Left ventricle myocardium inferior (tissue), 1 donor: ENCODE measurements at places on chromosomes 7 and 10. TPM values are rescaled to one million over a fixed set of nuclear protein-coding genes. Genes with fewer than 3 reads are reported as not detected.

DNA sequence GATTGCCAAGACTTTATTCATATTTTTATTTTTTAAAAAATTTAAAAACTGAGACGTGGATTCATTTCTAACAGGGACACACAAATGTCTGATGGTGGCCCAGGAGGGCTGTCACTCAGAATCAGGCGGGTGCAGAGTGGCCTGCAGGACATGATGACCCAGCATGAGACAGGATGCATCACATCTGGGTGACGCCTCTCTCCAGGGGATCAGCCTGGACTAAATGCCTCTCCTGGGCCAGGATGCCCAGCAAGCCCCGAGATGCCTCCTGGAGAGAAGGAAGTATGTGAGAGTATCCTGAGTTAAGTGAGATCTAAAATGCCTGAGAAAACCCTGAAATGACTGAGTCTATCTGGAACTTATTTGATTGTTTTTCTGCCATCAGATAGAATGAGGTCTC, 16.9 kb upstream of the MTURN start:
- H3K36me3 ChIP-seq: peaks cover 2% of the 10 kb centered on the region
- DNase-seq: no peak
- H3K27me3 ChIP-seq: no peaks in the 10 kb centered on the region
- H3K4me3 ChIP-seq: no peak overlapping the region

DNA sequence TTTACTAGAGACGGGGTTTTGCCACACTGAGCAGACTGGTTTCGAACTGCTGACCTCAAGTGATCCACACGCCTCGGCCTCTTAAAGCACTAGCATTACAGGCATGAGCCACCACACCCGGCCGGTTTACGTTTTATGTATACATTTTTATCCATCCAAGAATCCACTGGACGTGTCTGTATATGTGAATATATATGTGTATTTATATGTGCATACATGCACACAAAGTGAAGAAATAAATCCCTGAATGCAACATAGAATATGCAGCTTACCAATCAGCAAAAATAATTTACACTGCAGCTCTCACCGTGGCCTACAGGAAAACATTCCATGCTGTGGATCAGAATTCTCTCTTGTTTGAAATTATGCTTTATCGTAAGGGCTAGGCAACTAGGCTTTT, 23.3 kb downstream of the DCLRE1C start:
- H3K27ac ChIP-seq: no peak overlapping the region
- H3K27me3 ChIP-seq: no peaks in the 10 kb centered on the region
- no peak for DNase-seq
- H3K4me3 ChIP-seq: no peak overlapping the region
- no peaks in the 10 kb centered on the region for H3K4me1 ChIP-seq
- peaks cover 91% of the 10 kb centered on the region for H3K36me3 ChIP-seq

The EN2 gene
- 0.11 TPM for total RNA-seq

DNA sequence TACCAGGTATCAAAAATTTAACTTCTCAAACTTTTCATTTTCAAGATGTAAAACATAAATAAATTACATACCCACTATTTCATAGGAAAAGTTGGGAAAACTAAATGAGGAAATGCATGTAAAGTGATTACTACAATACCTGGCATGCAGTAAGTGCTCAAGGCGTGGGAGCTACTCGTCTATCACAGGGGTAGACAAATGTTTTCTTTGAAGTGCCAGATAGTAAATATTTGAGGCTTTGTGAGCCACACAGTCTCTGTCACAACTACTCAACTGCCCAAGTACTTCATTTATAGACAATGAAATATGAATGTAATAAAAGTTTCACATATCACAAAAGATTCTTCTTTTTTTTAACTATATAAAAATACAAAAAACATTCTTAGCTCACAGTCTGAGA, 96.4 kb upstream of the PCGF5 start:
- no peaks in the 10 kb centered on the region for H3K27me3 ChIP-seq
- H3K4me1 ChIP-seq: no peaks in the 10 kb centered on the region
- no peak overlapping the region for H3K4me3 ChIP-seq
- no peak overlapping the region for H3K27ac ChIP-seq
- H3K36me3 ChIP-seq: no peaks in the 10 kb centered on the region

The SKAP2 gene
- total RNA-seq: 5.2 TPM

The CALCR gene
- 0.08 TPM for total RNA-seq

DNA sequence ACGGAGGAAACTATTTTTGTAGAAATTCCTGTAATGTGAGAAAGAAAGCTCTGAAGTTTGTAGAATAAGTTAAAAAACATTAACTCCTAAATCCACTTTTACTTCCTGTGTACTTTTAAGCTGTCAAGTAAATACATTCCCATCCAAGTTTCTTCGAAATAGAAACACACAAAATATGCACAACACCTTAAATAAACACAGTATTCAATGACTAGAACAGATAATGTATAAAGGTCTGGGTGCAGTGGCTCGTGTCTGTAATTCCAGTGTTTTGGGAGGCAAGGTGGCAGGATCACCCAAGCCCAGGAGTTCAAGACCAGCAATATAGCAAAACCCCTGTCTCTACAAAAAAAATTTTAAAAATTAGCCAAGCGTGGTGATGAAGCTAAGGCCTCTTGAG, 121.9 kb upstream of the ODAD2 start:
- H3K27ac ChIP-seq: no peak overlapping the region
- DNase-seq: no peak
- no peak overlapping the region for H3K4me3 ChIP-seq
- no peaks in the 10 kb centered on the region for H3K36me3 ChIP-seq
- no peaks in the 10 kb centered on the region for H3K4me1 ChIP-seq

- H3K4me3 ChIP-seq: no peak overlapping the region
- no peak for DNase-seq
- H3K27ac ChIP-seq: peak overlapping the region; percentile 43
- H3K27me3 ChIP-seq: no peaks in the 10 kb centered on the region
- no peaks in the 10 kb centered on the region for H3K36me3 ChIP-seq
Measured at GRCh38 chr7:121032645-121033460, 44.3 kb downstream of the CPED1 start.

The PLAU gene
- total RNA-seq: 4.9 TPM

DNA sequence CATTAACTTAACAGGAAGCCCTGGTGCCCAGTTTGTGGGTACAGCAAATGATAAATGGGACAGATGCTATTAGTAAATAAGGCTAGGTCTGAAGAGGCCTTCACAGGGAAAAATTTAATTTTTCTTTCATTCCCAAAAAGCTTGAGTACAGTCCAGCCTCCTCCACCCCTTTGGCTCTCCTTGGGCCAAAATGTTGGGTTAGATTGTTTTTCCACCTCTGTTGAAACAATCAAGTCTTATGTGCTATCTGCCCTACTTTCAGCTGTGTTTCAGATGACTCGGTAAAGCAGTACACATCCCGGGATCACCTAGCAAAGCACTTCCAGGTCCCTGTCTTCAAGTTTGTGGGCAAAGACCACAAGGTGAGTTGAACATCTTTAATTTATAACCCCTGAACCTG, 24.3 kb downstream of the PLA2G12B start:
- no peaks in the 10 kb centered on the region for H3K4me1 ChIP-seq
- H3K27ac ChIP-seq: no peak overlapping the region
- H3K27me3 ChIP-seq: no peaks in the 10 kb centered on the region
- no peaks in the 10 kb centered on the region for H3K36me3 ChIP-seq
- H3K4me3 ChIP-seq: no peak overlapping the region
- DNase-seq: no peak

DNA sequence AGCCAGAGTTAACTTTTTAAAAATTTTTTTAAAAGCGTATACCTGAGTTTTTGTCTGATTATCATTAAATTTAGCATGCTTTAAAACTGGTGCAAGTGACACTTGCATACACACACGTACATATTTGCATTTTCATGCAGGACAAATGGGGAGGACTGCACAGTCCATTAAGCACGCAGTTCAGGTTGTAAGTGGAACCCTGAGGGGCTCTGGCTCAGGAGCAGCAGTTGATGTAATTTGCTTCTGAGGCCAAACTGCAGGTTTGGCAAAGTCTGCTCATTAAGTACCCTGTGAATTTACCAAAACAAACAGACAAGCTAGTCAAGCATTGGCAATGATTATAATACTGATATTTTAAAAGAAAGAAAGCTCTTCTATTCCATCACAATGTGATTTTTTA, 215.8 kb upstream of the PFKP start:
- DNase-seq: no peak
- H3K4me3 ChIP-seq: no peak overlapping the region
- H3K27ac ChIP-seq: no peak overlapping the region
- H3K27me3 ChIP-seq: peaks cover 53% of the 10 kb centered on the region

DNA sequence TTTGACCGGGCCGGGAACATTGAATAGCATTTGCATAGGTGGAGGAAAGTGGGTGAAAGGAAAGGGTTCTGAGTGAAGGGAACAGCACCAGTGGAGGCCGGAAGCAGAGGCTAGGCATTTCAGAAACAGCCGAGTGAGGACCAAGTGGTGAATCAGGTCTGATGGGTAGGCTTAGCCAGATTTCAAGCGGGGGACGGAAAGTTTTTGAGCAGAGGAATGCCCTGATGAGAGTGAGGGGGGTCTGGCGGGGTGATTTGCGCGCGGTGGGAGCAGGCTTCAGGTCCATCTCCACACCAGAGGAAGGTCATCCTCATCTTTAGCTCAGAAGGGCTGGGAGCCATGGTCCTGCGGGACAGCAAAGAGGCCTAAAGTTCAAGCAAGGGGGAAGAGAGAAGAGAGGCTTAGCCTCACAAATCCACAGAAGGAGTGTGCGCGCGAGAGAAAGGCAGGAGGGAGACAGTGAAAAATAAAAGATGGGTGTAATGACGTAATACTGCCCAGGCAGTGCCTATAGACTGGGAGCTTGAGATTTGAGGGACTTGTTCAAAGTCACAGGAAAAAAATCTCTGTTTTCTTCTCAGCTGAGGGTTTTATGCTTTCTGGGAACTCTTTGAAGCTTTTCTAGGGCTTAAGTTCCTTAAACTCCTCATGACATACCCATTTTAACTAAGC, 1.0 kb upstream of the DENND2A start:
- no peaks in the 10 kb centered on the region for H3K36me3 ChIP-seq
- H3K27ac ChIP-seq: peak overlapping the region; percentile 95
- no peak for DNase-seq
- peak overlapping the region; percentile 81 for H3K4me3 ChIP-seq
- peaks cover 48% of the 10 kb centered on the region for H3K4me1 ChIP-seq

- no peak for DNase-seq
- peak overlapping the region; percentile 93 for H3K4me3 ChIP-seq
- peaks cover 93% of the 10 kb centered on the region for H3K4me1 ChIP-seq
- peak overlapping the region; percentile 99 for H3K27ac ChIP-seq
- H3K27me3 ChIP-seq: no peaks in the 10 kb centered on the region
Measured at GRCh38 chr10:110009736-110010475, 2.1 kb downstream of the ADD3 start.

GRCh38 chr10:114042895-114043531, 653 bp upstream of the ADRB1 start:
- H3K4me1 ChIP-seq: peaks cover 48% of the 10 kb centered on the region
- no peaks in the 10 kb centered on the region for H3K36me3 ChIP-seq

GRCh38 chr10:48449501-48450232, 143.2 kb downstream of the MAPK8 start:
- peaks cover 4% of the 10 kb centered on the region for H3K4me1 ChIP-seq
- H3K27me3 ChIP-seq: no peaks in the 10 kb centered on the region
- no peak for DNase-seq
- H3K27ac ChIP-seq: no peak overlapping the region

GRCh38 chr7:104106108-104106905, 101.5 kb downstream of the ORC5 start:
- no peaks in the 10 kb centered on the region for H3K36me3 ChIP-seq
- no peak overlapping the region for H3K27ac ChIP-seq
- no peaks in the 10 kb centered on the region for H3K27me3 ChIP-seq
- no peak for DNase-seq

GRCh38 chr10:31749981-31750840, 178.4 kb downstream of the ARHGAP12 start:
- H3K27me3 ChIP-seq: no peaks in the 10 kb centered on the region
- DNase-seq: peak; percentile 58

The BTBD16 gene
- total RNA-seq: not detected

The IRF5 gene
- total RNA-seq: 2.2 TPM
